Stimulated activated CD4-positive, alpha-beta T cell treated with anti-CD3 and anti-CD28 coated beads, Interleukin-1b, Interleukin-23, amount 100 ng/mL, for 48 hours (primary cell): ENCODE measurements at places on chromosomes 4 and X.

DNA sequence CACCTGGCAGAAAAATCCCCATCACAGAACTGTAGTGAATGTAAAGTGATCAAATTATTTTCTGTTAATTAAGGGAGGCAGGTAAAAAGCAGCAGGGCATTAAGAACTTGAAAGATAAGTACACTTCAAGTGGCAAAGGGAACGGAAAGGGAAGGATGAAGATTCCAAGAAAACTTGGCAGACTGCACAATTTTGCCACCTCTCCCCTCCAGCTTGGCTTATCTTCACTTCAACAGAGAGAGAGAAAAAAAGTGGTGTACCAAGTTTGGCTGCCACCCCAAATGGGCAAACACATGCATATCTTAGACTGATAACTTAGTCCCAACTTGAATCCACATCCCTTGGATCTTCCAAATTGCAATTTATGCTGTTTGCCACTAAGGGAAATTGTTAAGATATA, 598.1 kb upstream of the ACTRT1 start:
- no peak for DNase-seq

DNA sequence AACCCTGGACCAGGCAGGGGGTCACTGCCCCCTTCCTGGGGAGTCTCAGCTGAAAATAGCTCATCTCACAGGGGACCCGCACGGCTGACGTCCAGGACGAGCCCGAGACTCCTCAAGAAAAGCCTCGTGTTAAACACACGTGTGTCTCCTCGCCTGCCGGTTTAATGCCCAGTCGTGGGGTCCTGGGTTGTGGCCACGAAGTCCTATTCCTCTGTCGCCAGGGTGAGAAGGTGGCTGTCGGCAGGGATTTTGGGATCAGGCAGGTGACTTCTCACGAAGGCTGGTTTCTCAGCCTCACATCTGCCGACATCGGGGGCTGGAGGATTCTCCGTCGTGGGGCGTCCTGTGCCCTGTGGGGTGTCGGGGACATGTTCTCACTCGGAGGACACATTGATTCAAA, 44.3 kb upstream of the PPP2R3B start:
- DNase-seq = no peak

GRCh38 chrX:150913511-150913910, 15.0 kb upstream of the CD99L2 start:
- no peak for DNase-seq

- no peak for DNase-seq
These were observed 6.3 kb downstream of the EFNB1 start for GRCh38 chrX:68835104-68835442.

GRCh38 chrX:129230850-129231512, 292.3 kb downstream of the SMARCA1 start:
- DNase-seq = no peak

DNA sequence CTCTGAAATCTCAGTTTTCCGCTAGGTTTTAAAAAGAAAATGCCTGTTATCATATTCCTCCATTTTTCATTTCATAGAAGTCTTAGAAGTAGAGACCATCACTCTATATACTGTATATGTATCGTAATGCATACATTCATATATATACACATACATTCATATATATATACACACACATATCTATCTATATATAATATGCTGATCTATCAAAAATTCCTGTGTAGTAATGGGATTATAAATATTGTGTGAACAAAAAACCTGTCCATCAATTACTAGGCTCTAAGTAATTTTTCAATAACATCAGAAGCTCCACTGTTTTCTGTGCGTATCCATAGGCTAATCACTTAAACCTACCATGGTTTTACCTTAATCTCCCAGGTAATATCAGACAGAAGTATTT, 150.2 kb downstream of the DCHS2 start:
- DNase-seq = no peak

DNA sequence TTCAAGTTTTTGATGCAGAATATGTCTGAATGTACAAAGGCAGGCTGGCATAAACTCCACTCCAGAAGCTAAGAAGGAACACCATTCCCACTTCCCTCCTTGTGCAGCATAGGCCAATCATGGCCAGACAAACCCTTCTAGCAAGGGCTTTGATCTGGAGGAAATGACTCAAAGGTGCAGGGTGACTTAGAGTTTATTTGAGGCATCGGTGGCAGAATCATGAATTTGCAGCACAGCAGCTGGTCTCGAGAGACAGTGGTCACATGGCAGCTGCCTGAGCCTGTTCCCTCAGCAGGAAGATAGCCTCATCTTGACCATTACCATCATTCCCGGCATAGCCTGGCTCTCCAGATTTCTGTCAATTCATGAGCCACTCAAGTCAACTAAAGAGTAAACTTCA, 154.5 kb downstream of the ATP10D start:
- DNase-seq = no peak

- DNase-seq = no peak
These were observed 2.4 kb upstream of the FAM53A start for GRCh38 chr4:1686440-1687036.

DNA sequence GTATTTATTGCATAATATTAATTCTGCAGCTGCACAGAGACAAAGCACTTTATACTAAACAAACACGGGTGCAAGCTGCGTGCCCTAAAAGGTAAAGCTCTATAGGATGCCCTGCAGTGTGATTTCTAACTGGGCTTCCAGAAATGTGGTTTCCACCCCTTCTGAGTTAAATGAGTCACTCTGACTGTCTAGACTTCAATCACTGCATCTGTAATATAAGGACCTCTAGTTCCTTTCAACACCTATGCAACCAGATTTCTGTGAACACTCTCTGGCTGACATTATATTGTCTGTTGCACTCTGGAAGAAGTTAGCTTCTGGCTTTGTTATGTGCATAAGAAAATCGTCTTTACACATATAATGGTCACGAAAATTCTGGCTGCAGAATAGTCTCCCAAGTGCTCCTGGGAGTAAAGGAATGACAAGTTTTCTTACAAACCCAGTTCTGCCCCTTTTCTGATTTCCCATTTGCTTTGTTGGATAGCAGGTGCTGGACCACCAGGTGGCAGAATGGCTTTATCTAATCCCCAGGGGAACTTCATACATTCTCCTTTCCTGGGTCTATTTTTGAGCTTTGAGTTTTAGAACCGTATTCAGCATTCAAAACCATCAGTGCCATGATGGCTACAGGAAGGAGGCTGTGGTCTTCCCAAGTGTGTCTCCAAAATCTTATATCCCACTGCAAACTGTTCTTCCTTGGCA, 842.2 kb downstream of the STIM2 start:
- no peak for DNase-seq

- no peak for DNase-seq
These were observed 12.7 kb upstream of the CD40LG start for GRCh38 chrX:136635235-136635634.

- no peak for DNase-seq
These were observed 214.6 kb upstream of the FAM241A start for GRCh38 chr4:111930659-111931058.

- no peak for DNase-seq
These were observed 69.7 kb downstream of the SRPX start for GRCh38 chrX:38150993-38151392.

DNA sequence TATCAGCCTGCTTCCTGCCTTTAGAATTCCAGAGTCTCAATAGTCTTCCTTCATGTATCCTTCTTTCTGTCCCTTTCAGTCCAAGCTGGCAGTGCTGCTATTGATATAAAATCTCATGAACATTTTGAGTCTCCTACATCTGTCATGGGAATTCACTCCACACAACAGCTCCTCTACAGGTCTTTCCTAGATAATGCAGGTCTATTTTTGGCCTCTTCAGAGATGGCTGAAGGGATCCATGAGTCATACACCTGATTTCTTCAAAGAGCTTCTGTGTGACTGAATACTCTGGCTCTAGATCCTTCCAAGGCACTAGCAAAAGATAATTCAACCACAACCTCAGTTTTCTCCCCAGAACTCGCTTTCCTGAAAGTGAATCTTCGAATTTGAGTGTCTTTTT, 115.4 kb downstream of the STPG2 start:
- DNase-seq = no peak

DNA sequence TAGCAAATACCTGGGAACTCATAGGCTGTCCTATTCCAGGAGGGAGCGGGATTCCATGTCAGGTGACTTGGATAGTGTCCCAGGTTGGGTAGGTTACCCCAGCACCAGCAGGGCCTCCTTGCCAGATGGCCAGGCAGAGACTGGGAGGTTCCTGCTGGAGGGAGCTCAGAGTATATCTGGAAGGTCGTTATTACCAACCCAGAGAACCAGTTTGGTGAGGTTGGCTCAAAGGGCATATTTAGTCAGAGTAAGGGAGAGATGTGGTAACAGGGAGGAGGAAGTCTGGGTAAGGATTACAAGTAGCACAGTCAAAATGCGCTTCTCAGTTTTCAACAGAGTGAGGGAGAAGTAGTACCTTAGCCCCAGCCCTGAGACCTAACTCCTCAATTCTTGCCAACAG, 53.3 kb upstream of the LNX1 start:
- DNase-seq = no peak

GRCh38 chr4:77075869-77076799, at the start of gene CCNI:
Gene CCNI, minus strand, starts transcription at chr4:77075989. Its CDS starts 9,627 bp downstream, at chr4:77066362.
- peak; percentile 92 for DNase-seq
